ENCODE measurements at places on chromosomes 12 and 14.

DNA sequence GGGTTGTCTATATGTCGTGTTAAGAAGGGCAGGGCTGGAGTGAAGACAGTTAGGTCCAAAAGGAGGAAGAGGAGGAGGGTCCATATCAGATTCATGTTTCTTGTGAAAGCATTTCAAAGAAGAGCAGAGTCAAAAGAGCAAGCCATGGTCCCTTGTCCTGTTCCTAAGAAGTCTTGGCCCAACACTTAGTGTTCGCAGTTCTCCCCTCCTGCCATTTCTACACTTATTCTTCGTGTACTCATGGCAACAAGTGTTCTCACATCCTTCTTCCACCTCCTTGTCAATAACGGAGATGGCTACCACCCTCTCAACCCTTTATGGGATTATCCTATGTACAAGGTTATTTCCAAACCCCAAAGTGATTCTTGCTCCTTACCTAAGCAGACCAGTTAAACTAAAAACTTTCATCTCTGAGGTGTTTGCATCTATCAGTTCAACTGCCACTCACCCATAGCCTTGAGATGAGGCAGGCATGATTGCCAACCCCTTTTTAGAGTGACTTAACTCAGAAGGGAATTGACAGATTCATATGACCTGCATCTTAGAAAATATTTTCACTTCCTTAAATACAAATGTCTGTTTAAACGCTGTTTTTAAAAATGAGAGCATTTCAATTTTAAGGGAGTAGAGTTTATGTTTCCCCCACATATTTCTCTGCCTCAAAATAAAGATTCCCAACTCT is 19.8 kb upstream of the RNASE2 start:
- no peak for DNase-seq

DNA sequence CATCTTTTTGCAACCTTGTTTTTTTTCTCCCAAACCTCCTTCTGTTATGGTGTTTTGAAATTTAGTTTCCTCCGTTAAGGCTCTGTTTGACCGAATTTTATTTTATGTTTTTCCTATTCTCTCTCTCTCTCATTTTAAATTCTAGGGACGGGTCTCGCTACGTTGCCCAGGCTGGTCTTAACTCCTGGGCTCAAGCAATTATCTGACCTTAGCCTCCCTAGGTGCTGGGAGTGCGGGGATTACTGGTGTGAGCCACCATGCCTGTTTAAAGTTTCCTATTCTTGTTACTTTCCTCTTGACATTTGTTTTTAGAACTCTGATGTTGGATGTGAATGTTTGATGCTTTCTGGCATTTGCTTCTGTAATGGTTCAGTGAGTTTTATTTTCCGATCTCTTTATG is 1.0 kb downstream of the ZC3H14 start:
- DNase-seq = no peak

GRCh38 chr12:109356577-109356976 is 8.9 kb downstream of the MYO1H start:
- DNase-seq = no peak

GRCh38 chr12:93669452-93669851 is 7.7 kb upstream of the CRADD start:
- no peak for DNase-seq

- DNase-seq = no peak
These were observed 24.8 kb upstream of the EML1 start for GRCh38 chr14:99768381-99768780.

DNA sequence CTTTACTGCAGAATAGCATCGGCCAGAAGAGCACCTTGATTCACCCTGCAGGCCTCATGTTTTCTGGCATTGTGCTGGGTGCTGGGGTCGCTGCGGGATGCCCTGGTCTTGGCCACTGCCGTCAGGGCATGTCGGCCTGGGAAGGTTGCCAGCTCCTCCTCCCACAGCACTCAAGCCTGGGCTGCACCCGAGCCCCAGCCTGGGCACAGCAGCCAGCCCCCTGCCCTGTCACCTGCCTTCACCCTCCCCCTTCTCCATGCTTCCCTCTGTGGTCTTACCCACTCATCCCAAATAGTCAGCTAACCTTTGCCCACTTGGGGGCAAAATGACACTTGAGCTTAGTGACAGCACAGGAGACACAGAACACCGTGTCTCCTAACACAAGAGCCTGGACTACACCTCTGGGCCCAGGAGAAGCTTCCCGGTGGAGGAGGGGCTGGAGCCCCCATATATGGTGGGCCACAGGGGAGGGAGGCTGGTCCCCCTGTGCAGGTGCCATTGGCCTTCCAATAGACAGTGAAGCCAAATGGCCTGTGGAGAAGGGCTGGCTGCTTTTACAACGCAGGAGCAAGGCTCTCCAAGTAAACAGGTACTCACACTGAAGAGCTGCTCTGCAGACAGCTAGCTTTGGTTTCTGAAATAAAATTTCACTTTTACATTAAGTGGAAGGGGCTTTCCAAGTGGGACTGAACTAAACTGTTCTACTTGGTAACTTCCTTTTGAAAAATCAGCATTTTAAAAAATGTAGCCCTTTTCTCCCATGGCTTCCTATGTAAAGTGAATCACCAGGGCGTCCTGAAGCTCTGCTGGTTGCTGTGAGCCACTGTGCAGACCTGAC is 51.2 kb upstream of the AMN start:
- DNase-seq = no peak

Measured in caudate nucleus (tissue), 63 donors.